ENCODE measurements at places on chromosomes 1 and 21. TPM values are rescaled to one million over a fixed set of nuclear protein-coding genes. Genes with fewer than 3 reads are reported as not detected.

GRCh38 chr1:161139766-161140165 lies 7.3 kb upstream of the DEDD start:
- DNase-seq = no peak

DNA sequence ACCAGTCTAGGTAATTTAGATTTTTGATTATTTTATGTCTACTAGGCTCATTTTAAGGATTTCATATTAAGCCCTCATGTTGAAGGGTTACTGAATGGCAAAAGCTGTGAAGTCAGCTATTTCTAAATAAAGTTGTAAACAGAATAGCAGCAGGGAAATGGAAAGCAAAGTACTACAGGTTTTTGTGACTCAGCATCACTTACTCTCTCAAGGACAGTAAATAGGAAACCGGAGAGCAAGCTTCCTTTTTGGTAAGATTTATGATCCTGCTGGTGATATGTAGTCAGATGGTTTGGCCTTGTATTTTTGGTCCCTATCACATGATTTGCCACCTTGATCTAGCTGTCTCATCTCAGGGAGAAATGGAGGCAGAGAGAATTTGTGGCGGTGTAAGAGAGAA lies 226.0 kb downstream of the RPS6KC1 start:
- DNase-seq = no peak

DNA sequence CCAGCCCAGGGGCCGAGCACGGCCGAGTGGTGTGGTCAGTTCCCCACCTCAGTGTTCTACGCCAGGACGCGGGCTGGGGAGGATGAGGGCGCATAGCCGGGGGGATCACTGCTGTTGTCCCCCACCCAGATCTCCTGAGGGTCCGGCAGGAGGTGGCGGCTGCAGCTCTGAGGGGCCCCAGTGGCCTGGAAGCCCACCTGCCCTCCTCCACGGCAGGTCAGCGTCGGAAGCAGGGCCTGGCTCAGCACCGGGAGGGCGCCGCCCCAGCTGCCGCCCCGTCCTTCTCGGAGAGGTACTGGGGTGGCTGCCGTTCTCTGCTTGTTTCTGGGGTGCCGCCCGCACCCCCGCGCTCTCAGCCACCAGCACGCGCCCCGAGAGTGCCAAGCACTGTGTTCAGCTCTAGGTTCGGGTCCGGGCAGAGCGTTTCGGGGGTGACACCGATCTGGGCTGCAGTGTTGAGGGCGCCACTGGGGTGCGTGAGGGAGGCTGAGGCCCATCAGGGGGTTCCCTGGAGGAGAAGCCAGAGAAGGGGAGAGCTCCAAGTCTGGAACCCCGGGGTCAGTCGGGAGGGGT lies 17.4 kb downstream of the SAMD11 start:
- DNase-seq = no peak

- peak; percentile 22 for DNase-seq
Observed at GRCh38 chr1:61318319-61319125, 236.2 kb downstream of the NFIA start.

- no peak for DNase-seq
Observed at GRCh38 chr1:91501971-91502671, 1.5 kb downstream of the CDC7 start.

DNA sequence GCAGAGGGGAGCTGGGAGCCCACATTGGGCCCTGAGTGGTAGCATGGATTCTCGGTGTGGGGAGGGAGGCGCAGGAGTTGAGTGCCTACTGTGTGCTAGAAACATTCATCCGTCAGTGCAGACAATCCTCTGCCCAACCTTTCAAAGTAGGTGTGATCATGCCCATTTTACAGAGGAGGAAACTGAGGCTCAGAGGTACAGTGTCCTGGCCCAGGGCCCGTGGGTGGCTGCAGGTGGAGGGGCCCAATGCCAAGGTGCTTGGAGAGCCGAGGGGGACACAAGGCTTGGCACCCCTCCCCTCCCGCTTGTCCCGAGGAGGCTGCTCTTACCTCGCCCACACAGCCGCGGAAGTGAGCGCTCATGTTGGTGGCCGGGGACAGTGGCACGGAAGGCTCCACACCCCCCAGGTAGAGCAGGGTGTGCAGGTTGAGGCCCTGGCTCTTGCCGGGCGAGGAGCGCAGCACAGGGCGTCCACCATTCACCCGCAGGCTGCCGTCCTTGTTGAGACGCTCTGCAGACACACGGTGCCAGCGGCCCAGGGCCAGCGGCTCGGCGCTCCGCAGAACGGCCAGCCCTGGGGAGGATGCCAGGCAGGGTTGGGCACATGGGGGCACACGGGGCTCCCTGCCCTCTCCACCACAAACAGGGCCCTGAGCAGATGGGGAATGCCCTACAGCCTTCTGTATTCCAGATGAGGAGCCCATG lies 16.6 kb downstream of the LDLRAD2 start:
- DNase-seq = no peak

DNA sequence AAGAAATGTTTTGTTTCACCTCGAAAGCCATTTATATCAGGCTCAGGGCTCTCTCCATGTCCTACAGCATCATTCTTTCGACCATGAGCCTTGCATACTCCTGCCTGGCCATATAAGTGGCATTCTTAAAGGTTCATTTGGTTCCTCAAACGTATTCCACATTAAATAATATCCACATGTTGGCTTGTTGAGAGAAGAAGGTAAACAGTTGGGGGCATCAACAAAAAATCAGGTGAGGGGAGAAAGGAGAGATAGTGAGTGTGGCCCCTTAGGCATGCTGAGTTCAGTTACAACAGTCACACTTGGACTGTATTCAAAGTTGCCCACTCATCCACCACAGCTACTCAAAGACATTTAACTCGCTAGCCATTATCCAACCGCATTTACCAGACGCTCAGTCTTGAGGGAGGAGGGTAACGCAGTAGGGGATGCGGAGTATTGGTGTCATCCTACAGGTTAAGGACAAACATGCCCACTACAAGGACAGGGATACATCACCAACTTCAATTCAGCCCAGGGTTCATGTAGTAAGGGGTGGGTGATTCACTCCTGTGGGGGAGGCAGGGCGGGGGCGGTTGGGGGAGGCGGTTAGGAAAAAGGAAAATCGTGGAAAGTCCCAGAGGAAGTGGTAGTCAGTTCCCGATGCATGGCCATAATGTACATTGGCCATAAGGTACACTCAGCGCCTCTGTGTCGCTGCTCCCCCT lies 1.4 kb downstream of the ZNF697 start:
- no peak for DNase-seq

- no peak for DNase-seq
Observed at GRCh38 chr1:160486453-160486852, 36.6 kb downstream of the SLAMF6 start.

- DNase-seq = no peak
Observed at GRCh38 chr1:160438317-160438918, 38.1 kb downstream of the VANGL2 start.

Gene PPM1J
- 1.7 TPM for total RNA-seq

Gene TXNIP
- 739 TPM for total RNA-seq

Gene SRP9
- 297 TPM for total RNA-seq

Gene PEAR1
- total RNA-seq = 15.2 TPM

Gene AMY2B
- 53.8 TPM for total RNA-seq
